ENCODE measurements at places on chromosomes 12 and 14.
A peak's percentile ranks its signal among the peaks of the same experiment; 100 is the strongest.

- DNase-seq, result no peak
Observed at GRCh38 chr12:10388624-10389413, 1.0 kb downstream of the KLRK1 start.

GRCh38 chr12:104680070-104680469 lies 223.3 kb downstream of the CHST11 start:
- DNase-seq, result peak; percentile 22

GRCh38 chr14:76051717-76052465 lies 66.3 kb downstream of the IFT43 start:
- no peak for DNase-seq

DNA sequence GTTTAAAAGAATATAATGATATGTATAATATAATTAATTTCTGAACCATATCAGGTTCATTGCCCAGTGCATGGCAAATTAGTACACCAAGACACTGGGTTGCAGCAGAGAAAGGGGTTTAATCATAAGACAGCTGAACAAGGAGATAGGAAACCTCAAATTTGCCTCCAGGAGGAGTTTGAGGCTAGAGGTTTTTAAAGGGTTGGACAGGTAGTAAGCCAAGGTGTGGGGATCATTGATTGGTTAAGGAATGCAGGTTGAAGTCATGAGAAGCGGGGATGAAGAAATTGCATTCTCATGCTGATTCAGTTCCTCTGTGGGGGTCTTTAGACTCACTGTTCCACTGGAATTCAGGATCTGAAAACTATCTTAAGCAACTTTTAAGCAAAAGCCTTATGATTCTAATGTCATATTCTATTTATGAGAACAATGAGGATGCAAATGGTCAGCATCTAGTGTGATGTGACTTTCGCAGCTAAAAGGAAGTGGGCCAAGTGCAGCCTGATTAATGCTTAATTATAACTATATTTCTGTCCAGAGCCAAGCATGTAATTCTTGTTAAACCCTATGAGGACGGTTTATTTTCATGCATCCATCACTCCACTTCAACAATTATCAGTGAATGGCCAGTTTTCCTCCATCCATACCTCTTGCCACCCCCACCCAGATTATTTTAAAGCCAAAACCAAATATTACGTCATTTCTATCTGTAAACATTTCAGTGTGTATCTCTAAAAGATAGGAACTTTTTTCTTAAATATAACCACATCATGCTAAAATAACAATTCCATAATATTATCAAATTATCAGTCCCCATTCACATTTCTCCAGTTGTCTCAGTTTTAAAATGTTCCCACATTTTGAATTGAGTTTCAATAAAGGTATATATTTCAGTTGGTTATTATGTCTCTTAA lies 14.9 kb downstream of the RNF212B start:
- DNase-seq, result no peak

DNA sequence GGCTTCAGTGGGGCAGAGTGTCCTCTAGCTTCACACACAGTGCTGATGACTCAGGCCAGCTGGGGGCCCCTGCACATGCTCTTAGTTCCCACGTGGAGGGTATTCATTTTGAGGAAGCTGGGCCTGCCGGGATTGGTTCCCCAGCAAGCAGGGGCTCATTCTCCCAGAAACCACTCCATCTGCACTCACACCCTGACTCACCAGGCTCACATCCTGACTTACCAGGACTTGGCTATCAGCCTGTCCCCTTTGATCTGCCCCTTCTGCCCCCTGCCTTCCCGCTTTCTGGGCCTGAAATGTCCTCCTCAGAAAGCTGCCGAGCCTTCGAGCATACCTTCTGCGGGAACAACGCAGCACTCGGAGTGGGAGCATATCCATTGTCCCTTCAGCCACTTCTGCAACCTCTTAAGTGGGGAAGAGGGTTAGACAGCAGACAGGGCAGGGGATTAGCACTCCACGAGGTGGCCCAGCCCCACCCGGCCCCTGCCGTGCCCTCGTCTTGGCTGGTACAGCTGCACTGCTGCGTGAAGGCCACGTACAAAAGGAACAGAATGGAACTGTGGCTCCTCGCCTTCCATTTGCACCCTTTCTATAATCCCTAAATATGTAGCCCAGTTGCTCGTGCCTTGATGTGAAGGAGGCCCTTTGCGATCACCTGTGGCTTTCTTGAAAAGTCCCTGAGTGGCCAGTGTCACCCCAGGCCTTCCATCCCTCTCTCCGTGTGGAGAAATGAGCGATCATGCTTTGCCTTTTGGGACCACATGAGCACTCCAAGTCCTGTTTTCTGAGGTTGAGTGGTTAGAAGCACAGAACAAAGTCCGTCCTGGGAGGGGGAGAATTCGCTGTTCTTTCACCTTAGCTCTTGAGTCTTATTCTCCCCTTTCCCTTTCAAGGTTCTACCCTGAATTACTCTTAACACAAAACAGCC lies 26.1 kb downstream of the TPCN1 start:
- DNase-seq, result no peak

GRCh38 chr12:76568888-76569551 lies 9.4 kb upstream of the OSBPL8 start:
- no peak for DNase-seq

- no peak for DNase-seq
Observed at GRCh38 chr12:53198486-53199110, 8.5 kb downstream of the ITGB7 start.

DNA sequence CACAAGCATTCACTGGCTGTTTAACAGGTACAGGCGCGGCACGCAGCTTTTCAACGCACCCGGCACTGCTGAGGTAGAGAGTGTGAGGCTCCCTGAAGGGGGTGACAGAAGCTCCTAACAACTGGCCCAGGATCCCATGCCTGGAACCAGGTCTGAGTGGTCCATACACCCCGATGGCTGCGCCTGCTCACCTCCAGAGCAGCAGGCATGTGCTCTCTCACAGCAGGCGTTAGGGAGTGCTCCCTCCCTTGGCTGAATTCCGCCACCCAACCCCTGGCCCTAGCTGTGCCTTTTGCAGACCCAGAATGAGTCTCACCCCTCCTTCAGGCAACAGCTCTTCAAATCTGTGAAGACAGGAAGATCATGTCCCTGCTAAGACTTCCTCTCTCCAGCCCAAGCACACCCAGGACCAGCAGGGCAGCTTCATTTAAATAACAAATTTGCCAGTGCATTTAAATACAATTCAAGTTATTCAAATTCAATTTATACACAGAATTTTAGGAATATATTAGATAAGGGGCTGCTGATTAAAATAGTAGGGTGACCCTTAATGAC lies 86.0 kb downstream of the SETD3 start:
- no peak for DNase-seq

DNA sequence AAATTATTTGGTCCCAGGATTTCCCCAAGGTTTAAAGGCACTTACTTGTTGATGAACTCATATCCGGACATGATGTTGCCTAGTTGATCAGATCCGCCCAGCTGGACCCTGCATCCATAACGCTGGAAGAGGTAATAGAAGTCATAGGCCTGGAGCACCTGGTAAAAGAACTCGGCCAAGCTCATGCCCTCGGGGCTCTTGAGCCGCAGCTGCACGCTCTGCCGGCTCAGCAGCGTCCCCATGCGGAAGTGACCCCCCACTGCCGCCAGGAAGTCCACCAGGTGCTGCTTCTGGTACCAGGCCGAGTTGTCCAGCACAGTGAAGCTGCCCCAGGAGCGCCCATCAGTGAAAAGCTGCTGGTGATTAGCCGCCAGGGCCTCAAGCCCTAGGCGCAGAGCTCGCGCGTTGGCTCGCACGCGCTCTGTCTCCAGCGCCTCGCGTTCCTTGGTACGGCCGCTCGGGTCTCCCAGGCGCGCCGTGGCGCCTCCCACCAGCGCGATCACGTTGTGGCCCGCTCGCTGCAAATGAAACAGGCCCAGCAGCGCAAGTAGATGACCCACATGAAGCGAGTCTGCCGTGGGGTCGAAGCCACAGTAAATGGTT lies 545 bp downstream of the YARS2 start:
- DNase-seq, result peak; percentile 60

GRCh38 chr12:4447151-4447550 lies 1.5 kb upstream of the FGF6 start:
- no peak for DNase-seq

GRCh38 chr12:108447168-108447832 lies 67.8 kb upstream of the FICD start:
- DNase-seq, result no peak

DNA sequence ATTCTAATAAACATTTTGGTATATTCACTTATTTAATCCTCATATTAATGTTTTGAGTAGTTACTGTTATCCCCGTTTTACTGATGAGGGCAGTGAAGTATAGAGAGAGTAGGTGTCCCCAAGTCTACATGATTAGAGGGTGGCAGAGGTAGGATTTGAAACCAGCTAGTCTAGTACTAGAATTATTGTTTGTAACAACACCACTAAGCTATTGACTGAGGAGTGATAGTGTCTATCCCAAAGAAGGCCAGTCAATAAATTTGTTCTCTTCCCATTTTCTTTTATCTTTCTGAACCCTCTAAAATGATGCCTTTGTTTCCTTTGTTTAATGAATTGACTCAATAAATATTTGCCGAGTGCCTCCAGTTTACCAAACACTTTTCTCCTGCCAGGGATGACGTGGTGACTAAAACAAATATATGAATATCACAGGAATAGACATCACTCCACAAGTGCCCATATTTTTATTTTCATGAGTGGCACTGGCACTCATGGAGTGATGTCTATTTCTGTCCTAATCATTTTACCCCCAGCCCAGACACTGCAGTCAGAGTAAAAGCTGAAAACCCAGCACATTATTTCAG lies 247.5 kb downstream of the SLC16A7 start:
- no peak for DNase-seq

DNA sequence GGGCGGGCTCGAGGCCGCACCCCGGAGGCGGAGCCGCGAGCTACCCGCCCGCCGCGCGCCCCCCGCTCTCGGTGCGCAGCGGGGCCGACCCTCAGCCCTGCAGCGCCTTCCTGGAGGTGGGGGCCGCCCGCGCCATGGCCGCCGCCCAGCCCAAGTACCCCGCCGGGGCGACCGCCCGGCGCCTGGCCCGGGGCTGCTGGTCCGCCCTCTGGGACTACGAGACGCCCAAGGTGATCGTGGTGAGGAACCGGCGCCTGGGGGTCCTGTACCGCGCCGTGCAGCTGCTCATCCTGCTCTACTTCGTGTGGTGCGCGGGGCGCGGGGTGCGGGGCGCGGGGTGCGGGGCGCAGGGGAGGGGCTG lies at the start of gene P2RX2:
P2RX2 (plus strand) TSS at position 94 of the 361 bp plus-strand sequence; CDS start at position 135, 41 bp downstream.
- no peak for DNase-seq

DNA sequence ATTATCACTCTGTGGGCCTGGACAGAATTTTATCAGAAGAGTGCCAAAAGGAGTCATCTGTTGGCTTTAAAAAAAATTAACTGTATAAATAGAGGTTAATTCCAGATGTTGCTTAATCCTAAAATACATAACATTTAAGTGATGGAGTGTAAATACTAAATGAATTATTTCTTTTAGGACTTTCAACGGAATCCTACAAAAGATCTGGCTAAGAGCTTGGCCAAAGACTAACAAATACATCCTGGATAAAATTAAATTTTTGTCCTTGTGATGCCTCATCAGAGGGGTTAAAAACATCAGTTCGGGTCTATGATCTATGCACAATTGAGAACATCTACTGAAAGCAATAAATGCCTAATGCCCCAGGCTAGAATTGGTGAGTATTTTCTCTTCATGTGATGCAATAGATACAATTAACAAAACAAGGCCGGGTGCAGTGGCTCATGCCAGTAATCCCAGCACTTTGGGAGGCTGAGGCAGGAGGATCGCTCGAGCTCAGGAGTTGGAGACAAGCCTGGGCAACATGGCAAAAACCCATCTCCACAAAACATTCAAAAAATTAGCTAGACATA lies 49.8 kb upstream of the RAP1B start:
- DNase-seq, result no peak

DNA sequence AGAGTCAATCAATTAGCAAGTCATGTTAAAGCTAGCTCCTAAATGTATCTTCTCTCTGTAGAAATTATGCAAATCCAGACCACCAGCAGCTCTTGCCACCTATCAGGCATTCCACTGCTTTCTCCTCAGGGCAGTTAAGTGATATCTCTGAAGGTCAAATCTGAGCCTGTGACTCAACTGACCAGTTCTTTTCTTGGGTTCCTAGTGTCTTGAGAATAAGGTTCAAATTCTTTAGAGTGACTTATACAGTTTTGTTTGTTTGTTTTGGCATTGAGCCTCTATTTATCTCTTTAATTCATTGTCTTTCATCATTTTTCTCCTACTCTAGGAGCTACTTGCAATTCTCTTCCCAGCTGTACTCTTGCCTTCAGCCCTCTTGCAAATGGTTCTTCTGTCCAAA lies 2.5 kb upstream of the LRIG3 start:
- no peak for DNase-seq

- DNase-seq, result no peak
Observed at GRCh38 chr14:103030741-103031565, 26.4 kb downstream of the CDC42BPB start.

DNA sequence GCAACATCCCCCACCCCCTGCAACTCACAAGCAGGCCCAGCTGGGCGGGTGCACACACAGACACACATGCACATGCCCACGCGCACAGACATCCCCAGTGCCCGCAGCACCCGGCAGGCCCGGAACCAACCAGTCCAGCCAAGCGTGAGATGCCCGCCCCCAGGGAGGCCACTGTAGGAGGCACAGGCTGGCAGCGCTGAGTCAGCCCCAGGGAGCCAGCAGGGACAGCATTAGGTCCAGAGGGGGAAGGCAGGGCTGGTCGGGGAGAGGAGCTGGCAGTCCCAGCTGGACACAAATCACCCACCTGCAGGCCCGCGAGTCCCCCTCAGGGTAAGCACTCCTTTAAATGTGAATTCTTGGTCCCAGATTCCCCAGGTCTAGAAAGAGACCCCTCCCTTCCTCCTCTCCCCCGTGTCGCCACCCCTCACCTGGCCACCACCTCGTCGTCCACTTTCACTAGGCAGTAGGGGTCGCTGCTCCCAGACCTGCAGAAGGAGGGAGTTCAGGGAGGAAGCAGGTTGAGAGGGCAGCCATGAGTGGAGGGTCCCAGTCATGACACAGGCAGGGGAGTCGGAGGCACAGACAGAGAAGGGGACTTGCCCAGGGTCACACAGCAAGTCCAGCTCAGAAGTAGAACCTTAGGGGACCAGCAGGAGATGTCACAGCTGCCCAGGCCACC lies 5.0 kb downstream of the RASAL1 start:
- DNase-seq, result no peak

DNA sequence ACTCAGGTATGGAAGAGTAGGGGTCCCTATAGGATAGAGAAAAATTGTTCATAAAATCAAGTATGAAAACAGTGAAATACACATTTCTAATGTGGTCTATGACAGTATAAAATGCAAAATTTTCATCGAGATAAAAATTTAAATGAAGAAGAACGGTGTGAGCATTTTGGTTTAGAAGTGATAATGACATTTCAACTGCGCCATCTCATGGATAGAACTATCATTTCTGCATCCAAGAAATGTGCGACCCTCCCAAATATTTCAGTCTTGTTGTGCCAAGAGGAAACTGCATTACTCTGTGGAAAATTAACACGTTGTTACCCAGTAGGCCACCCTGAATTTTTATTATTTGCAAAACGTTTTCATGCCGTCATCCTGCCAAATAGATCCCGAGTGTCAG lies 108.8 kb downstream of the CRACR2A start:
- DNase-seq, result no peak

DNA sequence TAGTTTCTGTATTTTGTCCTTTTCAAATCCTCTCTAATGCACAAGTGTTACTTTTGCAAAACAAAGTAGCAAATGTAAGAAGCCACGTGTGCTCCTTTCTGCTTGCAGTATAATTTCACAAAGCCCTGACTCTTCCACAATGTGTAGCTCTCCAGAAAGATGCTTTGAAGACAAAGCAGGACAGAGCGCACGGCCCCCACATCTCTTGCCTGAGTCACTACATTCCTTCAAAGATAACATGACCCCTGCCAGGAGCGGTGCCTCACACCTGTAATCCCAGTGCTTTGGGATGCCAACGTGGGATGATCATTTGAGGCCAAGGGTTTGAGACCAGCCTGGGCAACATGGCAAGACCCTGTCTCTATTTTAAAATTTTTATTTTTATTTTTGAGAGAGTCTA lies 40.5 kb downstream of the JAG2 start:
- no peak for DNase-seq
